Stimulated activated CD4-positive, alpha-beta T cell treated with anti-CD3 and anti-CD28 coated beads, Interleukin-1b, Interleukin-23, amount 100 ng/mL, for 4 hours (primary cell): ENCODE measurements at places on chromosomes 7 and 10.

DNA sequence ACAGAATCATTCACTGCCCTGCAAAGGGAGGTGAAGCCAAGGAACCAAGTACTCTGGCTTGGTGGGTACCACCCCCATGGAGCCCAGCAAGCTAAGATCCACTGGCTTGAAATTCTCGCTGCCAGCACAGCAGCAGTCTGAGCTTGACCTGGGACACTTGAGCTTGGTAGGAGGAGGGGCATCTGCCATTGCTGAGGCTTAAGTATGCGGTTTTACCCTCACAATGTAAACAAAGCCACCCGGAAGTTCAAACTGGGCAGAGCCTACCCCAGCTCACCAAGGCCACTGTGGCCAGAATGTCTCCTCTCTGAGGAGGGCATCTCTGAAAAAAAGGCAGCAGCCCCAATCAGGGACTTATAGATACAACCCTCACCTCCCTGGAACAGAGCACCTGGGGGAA is 1050.0 kb upstream of the GHITM start:
- DNase-seq = no peak

GRCh38 chr7:116324582-116324981 is 114.2 kb downstream of the TES start:
- no peak for DNase-seq

GRCh38 chr7:157482025-157482424 is 145.2 kb downstream of the DNAJB6 start:
- no peak for DNase-seq

GRCh38 chr7:95623788-95624187 is 27.5 kb upstream of the PDK4 start:
- no peak for DNase-seq
